ENCODE measurements at places on chromosomes 4 and X.

DNA sequence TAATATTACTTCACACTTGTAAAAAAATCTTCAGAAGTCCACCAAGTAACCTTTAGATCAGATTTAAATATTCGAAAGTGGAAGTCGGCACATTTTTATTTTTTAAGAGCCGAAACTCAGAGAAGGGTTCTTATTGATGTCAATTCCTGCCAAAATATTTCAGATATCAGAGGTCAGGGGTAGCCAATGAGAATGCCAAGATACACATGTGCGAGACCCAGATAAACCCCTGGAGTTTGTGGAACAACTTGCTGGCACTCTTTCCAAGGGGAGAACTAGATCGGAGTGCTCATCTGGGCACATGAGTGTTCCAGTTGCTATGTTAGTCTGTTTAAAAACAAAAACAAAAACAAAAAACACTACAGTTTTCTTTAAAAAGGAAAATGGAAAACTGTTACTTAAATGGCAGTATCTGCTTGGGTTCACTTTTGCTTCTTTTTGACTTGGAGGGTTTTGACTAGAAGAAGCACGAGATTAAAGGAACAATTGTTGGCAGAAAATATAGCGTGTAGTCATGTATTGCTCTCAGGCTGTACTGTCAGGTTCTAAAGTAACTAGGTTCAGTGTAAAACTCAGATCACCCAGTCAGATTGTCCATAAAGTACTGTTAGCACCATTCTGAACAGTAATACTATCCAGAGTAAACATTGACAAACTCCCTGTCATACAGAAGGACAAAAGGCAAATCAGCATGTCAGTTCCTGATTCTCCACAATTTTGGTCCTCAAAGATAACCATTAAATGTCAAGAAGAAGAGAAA is 188.0 kb upstream of the PACRGL start:
- no peak for DNase-seq

DNA sequence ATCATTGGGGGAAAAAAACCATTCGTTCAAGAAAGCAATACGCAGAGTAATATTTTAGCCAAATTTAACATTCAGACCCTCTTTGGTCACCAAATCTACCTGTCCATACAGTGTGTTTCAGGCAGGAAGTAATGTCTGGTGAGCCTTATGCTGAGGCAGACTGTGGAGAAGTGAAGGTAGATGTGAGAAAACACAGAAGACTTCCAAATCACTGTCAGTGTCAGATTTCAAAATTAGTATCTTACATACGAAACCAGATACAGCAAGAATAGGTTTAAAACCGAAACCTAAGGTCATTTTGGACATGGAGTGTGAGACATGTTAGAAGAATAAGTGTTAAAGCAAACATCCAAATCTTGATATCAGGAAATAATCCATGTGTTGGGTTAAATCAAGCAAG is 664.5 kb upstream of the HTR2C start:
- no peak for DNase-seq

GRCh38 chr4:130591091-130591490 is 1495.1 kb downstream of the C4orf33 start:
- no peak for DNase-seq

- DNase-seq = no peak
Measured at GRCh38 chr4:101292214-101292613, 55.1 kb downstream of the PPP3CA start.

GRCh38 chr4:184400891-184401290 is 73.5 kb downstream of the IRF2 start:
- DNase-seq = no peak

DNA sequence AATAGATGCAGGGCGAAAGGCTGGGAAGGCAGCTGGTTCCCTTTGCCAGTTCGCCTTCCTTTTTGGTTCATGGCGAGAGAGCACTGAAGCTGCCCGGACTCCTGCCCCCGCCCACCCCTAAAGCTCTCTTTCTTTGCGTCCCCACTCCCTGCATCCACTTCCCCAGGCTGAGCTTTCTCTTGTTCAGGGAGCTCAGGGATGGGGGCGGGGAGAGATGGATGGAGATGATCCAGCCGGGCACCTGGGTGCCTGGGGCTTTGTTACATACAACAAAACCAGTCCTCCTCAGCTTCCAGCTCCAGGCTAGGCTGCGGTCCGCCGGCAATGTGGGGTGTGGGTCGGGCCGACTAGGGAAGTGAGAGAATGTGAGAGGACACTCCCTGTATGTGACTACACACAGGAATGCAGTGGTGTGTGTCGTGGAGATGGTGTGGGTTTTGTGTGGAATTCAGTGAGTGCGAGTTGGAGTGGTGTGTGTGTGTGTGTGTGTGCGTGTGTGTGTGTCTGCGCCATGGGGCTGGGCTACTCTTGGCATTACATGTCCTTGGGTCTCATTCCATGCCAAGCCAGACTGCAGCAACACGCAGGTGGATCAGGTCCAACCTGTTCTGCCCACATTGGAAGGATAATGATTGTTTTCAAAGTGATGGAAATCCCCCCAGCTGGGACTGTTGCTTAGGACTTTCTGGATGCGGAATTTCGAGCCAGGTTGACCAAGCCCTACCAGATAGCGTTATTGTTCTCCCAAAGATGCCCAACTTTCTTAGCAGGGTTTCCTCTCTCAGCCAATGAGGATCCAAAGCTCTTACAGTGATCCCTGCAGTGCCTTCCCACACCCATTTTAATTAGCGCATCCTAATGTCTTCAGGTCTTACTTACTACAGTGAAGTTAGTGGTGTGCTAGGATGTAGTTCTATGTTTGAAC is 149.4 kb upstream of the CHRDL1 start:
- DNase-seq = no peak

GRCh38 chr4:152109531-152110509 is 349.0 kb upstream of the GATB start:
- DNase-seq = peak; percentile 15

GRCh38 chr4:107449611-107450369 is 270.2 kb downstream of the PAPSS1 start:
- DNase-seq = no peak

DNA sequence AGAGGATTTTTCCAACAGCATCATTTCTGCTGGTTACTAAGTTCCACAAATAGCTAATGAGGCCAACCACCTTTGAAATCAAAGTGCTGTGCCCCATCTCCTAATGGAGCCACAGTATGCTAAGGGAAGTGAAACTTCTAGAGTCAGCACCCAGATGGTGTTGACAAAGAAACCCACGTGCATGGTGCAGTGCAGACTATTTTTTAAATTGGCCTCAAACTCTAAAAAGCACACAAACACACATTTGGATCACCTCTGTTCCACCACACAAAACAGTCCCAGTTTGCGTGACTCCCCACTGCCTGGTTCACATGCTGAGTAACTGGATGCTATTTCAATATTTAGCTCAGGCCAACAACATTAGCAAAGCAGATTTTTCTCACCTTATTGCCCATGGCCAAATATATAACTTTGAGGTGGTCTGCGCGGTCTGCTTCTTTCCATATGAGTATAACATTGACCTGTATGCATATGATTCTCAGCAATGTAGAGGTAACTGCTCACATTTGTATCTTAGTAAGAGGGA is 69.9 kb downstream of the AMELX start:
- DNase-seq = no peak

GRCh38 chrX:45070116-45071007 is 130.3 kb downstream of the DIPK2B start:
- peak; percentile 58 for DNase-seq

DNA sequence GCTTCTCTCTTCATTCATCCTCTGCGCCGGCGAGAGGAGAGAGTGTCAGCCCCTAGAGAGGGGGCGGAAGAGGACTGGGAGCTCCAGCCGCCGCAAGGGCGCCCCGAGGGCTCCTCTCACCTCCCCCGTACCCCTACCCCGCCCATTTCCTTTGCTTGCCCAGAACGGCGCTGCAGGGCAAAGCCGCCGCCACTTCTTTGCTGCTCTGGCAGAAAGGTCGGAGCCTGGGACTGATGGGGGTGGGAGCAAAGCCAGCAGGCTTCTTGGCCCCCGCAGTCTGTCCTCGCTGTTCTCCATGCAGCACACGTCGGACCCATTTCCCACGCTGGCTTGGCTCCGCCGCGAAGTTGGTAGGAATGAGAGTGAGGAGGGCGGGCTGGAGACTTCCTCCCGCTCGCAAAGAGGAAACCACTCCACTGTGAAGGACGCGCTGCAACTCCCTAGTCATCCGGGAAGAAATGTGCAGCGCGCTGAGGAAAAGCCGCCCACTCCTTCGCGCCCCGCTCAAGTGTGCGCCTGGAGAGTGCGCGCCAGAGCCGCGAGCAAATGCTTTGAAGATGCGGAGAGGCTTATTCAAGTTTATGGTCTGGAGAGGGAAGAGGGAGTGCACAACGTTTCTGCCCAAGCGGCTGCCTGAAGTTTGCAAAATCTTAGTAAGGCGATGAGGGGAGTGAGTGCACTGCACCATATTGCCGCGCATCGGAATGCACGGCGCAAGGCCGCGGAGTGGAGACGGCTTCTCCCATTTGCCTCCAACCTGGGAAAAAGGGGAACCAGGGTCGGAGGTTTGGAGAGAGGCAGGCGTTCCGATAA is 2.8 kb upstream of the PCDH7 start:
- DNase-seq = peak; percentile 64

DNA sequence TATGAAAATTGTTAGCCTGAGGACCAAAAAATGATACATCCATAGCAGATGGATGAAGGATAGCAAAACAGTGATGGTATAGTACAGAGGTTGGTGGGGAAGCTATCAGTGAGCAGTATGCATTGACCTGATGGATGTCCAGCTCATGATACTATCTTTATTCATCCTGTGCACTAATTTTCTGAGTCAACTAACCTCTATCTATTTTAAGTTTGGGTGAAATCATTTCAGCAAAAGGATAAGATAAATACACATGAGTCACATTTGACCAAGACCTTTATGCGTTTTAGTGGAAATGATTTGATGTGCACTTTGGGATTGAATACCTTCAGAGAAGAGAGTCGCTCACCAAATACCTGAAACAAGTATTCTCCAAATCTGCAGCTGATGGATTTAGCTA is 351.0 kb upstream of the NR3C2 start:
- no peak for DNase-seq

- DNase-seq = no peak
Measured at GRCh38 chr4:48629458-48629857, 139.4 kb downstream of the ZAR1 start.

DNA sequence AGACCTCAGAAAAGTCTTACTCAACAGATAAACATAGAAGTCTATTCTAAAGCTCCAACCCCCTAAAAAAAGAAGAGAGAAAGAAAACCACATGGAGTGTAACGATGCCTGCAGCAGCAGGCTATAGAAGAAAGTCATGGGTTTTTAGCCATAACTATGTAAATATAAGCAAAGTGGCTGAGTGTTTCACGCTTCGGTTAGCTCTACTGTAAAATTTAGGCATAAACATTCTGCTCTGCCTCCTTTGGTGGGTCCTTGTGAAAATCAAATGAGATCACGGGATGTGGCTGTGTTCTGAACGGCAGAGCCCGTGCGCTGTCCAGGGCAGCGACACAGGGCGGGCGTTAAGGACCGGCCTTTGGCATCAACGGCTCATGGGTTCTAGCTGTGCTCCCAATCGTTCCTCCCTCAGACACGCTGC is 78.4 kb downstream of the IRF2 start:
- DNase-seq = no peak

GRCh38 chr4:98476891-98477290 is 181.5 kb downstream of the TSPAN5 start:
- DNase-seq = no peak

DNA sequence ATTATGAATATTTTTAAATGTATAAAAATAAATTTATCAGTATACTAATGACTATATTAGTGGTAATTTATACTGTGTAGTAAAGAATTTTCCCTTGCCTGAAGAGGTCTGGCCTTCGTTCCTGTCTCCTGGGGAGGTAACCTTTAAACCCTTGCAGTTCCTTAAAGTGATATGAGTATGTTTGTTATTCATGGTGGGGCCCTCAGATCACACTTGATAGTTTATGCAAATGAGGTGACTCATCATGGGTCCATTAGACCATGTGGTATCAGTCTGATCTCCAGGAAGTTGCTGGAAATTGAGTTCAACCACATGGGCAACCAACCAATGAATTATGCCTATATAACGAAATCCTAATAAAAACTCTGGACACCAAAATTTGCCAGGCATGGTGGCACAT is 904.1 kb downstream of the RPA4 start:
- no peak for DNase-seq

- DNase-seq = no peak
Measured at GRCh38 chr4:56570041-56570440, 64.5 kb downstream of the ARL9 start.

GRCh38 chrX:118560489-118560888 is 64.9 kb downstream of the DOCK11 start:
- no peak for DNase-seq

DNA sequence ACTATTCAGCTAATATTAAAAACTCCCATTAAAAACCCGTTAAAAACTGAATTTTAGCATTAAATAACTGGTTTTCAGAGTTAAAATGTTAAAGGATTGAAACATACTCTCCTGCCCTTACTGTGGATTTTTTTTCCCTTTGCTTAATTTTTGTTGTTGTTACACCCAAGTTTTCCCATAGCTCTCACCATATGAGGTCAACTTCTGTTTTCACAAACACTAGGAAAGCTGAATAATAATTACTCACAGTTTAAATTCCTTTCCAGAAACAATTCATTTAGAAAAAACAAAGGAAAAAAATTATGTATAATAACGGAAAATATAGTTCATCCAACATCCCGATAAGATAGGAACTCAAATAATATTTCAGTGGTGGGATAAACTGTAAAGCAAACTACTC is 129.0 kb downstream of the PPP3CA start:
- no peak for DNase-seq

DNA sequence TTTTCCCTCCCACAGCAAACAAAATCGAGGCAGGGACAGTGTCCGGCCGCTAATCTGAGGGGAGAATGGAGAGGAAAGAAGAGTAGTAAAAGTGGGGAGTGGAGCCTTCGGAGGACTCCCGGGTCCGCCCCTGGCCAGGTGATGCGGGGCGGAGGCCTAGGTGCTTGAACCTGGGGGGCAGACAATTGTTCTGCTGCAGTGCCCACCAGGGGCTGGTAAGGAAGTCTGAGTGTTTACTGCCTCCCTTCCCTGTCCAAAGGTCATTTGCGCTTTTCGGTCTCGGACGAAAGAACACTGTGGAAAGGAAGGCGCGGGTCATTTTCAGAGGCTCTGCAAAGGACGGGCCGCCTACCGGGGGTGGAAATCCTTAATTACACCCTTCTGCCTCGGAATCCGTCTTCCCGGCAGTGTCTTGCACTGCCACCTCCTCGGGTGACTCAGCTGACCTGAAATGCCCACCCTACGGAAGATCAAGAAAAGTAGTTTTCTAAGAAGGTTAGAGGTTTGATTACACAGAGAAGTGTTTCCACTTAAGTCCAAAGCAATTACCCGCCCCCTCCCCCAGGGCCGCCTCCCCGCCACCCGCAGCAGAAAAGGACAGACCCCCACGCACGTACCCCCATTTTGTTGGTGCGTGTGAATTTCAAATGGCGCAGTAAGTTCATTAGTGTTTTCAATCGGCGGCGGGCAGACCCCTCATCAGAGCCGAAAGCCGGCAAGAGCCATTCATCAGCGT is 99.9 kb upstream of the TENM3 start:
- DNase-seq = no peak

- no peak for DNase-seq
Measured at GRCh38 chrX:46308110-46308509, 237.1 kb downstream of the ZNF674 start.

- DNase-seq = peak; percentile 1
Measured at GRCh38 chr4:42904986-42905385, 12.5 kb downstream of the GRXCR1 start.

- no peak for DNase-seq
Measured at GRCh38 chrX:109350551-109350950, 131.3 kb downstream of the GUCY2F start.

GRCh38 chr4:70712150-70712549 is 9.6 kb upstream of the RUFY3 start:
- no peak for DNase-seq

- DNase-seq = no peak
Measured at GRCh38 chr4:111957116-111957515, 188.1 kb upstream of the FAM241A start.

All from midbrain (tissue), 1 donor.